ENCODE measurements at places on chromosomes 6 and 20.
A peak's percentile ranks its signal among the peaks of the same experiment; 100 is the strongest.

DNA sequence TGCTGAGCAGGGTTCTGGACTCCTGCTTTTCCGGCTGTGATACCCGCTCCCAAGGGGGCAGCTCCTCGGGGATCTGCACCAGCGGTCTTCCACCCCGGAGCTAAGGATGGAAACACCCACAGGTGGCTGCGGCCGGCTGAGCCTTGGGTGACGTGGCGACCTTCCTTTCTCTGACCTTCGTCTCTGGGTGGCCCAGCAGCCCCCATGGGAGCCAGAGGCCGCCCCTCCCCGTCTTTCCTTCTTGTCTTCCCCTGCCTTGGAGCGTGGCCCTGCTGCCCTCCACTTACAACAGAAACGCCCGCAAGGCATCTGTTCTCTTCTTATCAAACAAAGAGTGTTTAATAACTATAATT lies 405.7 kb downstream of the TAF4 start:
- no peak for DNase-seq

GRCh38 chr6:3157131-3157933 lies at the start of gene TUBB2A:
TSS of gene TUBB2A (minus strand) at chr6:3157544. CDS start at chr6:3157463, 81 bp downstream.
- DNase-seq = peak; percentile 88

DNA sequence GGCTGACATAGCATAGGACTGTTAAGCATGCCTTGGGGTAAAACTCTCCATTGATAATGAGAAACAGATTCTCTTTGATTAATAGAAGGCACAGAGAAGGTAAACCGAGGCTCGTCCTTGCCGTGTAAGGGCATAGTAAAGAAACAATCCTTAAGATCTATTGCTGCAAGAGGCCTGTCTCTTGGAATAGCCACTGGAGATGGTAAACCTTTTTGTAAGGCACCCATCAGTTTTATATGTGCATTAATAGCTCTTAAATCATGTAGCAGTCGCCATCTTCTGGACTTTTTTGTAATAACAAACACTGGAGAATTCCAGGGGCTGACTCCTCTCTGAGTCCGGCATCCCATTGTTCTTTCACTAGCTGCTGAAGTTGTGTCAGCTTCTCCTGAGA lies 8.4 kb upstream of the ABHD12 start:
- no peak for DNase-seq

DNA sequence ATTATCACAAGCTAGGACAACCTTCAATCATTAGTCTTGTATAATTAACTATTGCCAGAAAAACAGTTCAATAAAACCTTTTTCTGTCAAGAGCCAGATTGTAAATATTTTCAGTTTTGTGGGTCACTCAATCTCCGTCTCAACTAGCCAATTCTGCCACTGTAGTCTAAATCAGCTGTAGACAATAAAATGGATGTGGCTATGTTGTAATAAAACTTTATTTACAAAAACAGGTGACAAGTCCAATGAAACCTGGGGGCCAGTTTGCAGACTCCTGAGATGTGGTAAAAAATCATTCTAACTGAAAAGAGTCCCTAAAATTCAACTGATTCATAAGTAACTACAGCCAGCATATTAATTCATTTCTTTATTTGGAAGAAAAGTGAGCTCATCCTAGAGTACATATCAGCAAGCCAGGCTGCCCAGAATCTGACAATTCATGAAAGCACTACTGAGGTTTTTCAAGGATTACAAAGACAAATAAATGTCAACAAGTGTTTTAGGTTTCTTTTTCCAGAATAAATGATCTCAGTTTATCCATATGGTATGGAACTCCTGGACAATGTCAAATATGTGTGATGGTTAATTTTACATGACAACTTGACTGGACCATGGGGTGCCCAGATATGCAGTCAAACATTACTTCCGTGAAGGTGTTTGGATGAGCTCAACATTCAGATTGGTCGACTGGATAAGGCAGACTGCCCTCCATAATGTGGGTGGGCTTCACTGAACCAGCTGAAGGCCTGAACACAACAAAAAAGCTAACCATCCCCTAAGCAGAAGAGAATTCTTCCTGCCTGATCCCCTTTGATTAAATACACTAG lies 15.3 kb downstream of the CEP85L start:
- DNase-seq = no peak

DNA sequence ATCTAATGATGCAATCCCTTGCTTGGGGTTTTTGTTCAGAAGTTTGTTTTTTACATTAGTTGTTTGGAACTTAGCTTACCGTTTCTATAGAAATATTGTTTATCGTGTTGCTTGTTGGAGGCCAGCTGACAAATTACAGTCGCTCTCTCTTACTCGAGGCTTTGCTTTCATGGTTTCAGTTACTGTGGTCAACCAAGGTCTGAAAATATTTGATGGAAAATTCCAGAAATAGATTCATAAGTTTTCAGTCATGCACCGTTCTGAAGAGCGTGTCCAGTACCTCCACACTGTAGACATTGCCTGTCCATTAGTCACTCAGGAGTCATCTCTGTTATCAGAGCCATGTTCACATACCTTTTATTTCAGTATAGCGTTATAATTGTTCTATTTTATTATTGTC lies 47.9 kb downstream of the DEK start:
- DNase-seq = no peak

DNA sequence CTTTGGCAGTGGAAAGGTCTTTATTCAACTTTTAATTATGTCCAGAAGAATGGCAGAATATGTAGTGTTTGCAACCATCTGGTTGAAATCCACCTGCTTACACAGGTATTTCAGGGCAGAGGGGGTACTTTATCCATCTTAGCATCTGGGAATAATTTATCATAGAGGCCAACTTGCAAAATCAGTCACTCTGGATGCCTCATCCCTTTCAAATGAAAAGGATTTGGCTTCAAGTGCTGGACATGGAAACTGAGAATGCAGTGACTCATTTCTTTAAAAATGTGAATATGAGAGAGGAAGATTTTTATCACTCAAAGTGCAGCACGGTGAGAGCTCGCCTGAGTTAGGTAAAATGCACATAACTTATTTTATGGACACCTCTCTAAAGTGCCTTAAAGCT lies 758.3 kb downstream of the KIF16B start:
- no peak for DNase-seq

- no peak for DNase-seq
Measured at GRCh38 chr6:157717340-157717748, 105.7 kb upstream of the SNX9 start.

GRCh38 chr6:149334682-149335160 lies 17.2 kb downstream of the TAB2 start:
- DNase-seq = no peak

DNA sequence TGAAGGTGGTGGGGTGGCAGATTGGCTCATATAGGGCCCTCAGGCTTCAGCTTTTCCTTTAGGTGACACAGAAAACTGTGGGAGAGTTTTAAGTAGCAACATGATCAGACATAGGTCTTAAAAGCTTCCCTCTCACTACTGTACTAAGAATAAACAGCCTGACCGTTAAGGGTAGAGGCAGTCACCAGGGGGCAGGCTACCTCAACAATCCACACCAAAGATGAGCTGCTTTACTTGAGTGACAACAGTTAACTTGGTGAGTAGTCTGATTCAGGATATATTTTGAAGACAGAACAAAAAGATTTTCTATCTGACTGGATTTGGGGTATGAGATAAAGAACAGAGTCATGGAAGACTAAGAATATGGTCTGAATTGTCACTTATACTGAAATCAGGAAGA lies 193.1 kb upstream of the SHLD1 start:
- peak; percentile 55 for DNase-seq

DNA sequence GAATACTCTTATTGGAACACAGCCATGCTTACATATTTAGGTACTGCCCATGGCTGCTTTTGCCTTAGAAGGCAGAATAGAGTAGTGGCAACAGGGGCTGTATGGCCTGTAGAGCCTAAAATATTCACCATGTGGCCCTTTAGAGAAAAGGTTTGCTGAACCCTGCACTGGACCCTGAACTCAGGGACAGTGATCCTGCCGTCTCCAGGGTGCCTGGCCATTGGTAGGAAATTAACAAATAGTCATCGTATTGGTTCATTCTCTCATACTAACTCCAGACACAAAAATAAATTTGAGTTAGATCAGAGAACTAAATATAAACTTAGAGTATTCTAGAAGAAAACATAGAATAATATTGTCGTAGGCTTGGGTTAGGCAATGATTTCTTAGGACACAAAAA lies 181.4 kb downstream of the BCAS1 start:
- DNase-seq = no peak

Measured in activated naive CD4-positive, alpha-beta T cell treated with anti-CD3 and anti-CD28 coated beads, Interleukin-2, amount 50 U/mL, for 16 hours (primary cell).